Stimulated activated CD4-positive, alpha-beta T cell treated with anti-CD3 and anti-CD28 coated beads, Interleukin-15, amount 100 ng/mL, for 1 hour (primary cell): ENCODE measurements at places on chromosomes 11 and 22.

- DNase-seq, result no peak
Observed at GRCh38 chr11:120465921-120466534, 45.5 kb upstream of the GRIK4 start.

GRCh38 chr11:35318977-35319925 is 100.1 kb downstream of the SLC1A2 start:
- DNase-seq, result no peak

DNA sequence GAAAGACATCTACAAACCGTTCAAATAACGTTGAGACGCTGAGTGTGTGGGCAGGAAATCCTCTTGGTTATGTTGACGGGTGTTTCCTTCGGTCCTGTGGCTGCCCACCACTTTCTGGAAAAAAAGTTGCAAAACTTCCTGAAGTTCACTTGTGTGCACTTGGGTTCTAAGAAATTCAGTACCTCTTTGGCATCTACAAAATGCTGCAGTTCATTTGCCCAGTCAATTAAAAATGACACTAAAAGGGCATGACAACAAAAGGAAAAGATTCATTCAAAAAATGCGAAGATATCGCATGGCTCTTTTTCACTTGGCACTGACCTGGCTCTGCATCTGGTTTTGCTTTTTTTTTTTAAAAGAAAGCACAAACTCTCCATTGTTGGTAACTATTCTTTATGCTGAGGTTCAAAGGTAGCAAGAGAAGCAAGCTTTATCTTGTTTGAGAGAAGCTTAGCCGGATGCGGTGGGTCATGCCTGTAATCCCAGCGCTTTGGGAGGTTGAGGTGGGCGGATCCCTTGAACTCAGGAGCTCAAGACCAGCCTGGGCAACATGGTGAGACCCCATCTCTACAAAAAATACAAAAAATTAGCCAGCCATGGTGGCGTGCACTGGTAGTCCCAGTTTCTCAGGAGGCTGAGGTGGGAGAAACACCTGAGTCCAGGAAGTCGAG is 10.6 kb upstream of the XBP1 start:
- no peak for DNase-seq

DNA sequence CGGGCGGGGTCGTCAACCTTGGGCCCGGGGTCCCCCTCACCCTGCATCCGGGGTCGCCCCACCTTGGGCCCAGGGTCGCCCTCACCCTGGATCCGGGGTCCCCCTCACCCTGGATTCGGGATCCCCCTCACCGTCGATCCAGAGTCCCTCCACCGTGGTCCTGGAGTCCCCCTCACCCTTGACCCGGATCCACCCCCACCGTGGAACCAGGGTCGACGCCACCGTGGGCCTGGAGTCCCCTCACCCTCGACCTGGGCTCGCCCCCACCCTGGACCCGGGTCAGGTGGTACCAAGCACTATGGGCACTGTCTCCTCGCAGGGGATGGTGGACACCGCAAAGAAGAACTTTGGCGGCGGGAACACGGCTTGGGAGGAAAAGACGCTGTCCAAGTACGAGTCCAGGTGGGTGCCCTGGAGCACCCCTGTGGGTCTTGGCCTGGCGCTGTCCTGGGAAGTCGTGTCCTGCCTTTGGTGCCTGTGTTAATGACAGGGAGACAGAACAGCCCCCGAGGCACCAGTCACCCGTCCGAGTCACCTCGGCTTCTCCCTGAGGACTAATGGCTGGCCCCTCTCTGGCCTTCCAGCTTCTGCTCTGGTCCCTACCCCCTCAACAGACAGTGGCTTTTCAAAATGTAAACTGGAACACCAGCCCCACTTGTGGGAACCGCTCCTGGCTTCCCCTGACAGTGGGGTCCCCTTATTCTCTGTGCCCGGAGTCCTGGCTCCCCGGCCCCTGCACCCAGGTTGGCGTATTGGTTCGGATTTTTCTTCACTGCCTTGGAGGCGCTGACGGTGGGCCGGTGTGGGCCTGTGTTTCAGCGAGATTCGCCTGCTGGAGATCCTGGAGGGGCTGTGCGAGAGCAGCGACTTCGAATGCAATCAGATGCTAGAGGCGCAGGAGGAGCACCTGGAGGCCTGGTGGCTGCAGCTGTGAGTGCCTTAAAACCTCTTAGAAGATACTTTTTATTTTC is 762 bp downstream of the CRELD2 start:
- DNase-seq, result no peak

- no peak for DNase-seq
Observed at GRCh38 chr11:72792437-72793021, 1.3 kb downstream of the STARD10 start.

DNA sequence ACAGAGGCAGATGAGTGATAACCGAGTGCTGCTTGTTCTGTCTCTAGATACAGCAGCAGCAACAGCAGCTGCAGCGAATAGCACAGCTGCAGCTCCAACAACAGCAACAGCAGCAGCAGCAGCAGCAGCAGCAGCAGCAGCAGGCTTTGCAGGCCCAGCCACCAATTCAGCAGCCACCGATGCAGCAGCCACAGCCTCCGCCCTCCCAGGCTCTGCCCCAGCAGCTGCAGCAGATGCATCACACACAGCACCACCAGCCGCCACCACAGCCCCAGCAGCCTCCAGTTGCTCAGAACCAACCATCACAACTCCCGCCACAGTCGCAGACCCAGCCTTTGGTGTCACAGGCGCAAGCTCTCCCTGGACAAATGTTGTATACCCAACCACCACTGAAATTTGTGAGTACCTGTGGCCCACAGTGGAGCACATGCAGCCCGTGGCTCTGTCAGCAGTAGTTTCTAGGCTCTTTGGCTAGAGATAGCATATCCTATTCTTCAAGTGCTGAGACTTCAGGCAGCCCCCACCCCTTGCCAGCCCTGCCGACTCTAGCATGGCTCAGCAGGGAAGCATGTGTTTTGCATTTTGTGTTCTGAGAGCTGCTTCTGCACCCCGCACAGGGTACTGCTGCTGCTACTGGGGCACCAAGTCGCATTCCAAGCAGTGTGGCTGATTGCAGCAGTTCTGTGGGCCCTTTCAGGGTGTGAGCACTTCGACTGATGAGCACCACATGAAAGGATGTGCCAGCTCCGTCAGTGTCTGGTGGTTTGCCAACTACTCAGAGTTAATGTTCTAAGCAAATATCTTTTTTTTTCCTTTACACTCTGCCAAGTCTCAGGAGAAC is 59.2 kb downstream of the MED15 start:
- DNase-seq, result peak; percentile 14

DNA sequence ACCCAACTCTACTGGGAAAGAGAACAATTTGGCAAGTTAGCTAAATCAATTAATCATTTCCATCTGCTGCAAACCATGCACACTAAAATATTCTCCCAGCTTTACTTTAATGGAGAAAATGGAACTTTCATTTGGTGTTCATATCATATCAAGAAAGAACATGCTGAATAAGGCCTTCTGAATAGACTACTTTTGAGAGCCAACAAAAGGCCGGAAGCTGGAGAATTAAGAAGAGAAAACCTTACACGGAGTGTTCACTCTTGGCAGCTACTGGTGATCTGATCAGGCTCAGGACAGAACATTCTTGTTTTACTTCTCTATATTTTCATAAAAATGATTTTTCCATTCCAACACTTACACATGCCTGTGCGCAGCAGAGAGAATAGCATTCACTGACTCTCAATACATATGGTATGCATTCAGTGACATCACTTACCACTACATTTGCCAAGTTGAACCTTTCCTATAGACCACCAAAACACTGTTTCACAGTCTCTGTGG is 165.3 kb downstream of the TTC28 start:
- DNase-seq, result no peak

DNA sequence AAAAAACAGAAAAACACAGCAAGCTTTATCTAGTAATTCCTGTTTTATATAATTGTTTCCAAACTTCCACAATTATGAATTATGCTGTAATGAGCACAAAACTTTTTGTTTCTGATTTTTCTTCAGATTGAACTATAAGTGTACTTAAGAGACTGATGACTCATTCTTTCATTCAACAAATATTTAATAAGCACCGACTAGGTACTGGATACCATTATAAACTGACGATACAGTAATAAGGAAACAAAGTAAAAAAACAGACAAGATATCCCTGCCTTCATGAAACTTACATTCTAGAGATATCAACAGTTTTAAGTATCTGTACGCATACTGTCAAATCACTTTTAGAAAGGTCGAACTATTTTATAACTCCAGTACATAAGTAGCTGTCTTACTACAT is 78.6 kb downstream of the ME3 start:
- no peak for DNase-seq

DNA sequence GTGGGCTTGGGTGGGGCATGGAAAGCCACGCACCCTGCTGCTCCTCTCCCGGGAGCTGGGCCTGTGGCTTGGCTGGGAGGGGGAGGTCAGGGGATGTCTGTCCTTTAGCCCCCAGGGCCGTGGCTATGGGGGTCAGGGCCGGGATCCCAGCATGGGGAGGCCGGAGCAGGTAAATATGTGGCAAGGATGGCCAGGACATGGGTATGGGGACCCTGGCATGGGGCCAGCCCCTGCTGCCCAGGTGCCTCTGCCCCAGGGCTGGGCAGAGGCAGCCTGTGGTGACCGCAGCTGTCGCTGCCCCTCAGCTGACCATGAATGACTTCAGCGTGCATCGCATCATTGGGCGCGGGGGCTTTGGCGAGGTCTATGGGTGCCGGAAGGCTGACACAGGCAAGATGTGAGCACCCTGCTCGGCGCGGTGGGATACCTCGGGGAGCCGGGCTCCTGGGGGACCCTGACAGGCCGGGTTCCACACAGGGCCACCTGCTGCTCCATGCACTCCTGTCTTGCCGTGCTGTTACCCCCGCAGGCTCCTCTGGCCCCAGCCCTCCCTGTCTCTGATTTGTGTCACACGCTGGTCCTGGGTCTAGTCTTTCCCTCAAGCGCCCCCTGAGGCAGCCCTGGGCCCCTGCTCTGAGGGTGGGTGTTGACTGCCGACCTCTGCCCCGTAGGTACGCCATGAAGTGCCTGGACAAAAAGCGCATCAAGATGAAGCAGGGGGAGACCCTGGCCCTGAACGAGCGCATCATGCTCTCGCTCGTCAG is 8.1 kb upstream of the ANKRD13D start:
- DNase-seq, result no peak

DNA sequence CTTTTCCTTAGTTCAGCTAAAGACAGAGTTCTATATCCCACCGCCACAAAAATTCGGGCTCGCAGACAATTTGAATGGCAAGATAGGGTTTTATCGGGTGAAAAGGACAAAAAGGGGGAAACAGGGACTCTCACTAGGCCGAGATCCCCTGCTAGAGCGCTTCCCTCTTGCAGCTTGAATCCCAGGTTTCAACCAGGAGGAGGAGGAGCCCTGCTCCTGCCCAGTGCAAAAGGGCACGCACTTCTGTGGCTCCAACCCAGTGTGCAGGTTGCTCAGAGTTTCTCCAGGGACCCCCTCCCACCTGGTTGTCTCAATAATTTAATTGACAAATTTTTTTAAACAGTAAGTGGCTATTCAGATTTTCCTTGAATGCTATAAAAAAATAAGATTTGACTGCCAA is 152.6 kb upstream of the LUZP2 start:
- no peak for DNase-seq

DNA sequence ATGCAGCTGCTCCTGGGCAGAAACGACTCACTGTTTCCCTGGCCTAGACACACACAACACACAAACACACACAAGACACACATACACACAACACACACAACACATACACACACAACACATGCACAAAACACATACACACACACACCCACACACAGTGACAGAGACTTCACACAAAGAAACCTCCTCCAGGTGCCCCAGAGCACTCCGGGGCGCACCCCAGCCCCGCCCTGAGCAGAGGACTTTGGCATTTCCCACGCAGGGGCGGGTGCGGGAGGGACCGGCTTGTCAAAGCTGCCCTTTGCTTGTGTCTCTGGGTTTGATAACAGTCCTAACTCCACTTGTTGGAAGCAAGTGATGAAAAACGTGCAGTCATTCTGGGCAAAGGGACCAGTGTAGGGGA is 6.5 kb downstream of the APOBEC3A start:
- no peak for DNase-seq

DNA sequence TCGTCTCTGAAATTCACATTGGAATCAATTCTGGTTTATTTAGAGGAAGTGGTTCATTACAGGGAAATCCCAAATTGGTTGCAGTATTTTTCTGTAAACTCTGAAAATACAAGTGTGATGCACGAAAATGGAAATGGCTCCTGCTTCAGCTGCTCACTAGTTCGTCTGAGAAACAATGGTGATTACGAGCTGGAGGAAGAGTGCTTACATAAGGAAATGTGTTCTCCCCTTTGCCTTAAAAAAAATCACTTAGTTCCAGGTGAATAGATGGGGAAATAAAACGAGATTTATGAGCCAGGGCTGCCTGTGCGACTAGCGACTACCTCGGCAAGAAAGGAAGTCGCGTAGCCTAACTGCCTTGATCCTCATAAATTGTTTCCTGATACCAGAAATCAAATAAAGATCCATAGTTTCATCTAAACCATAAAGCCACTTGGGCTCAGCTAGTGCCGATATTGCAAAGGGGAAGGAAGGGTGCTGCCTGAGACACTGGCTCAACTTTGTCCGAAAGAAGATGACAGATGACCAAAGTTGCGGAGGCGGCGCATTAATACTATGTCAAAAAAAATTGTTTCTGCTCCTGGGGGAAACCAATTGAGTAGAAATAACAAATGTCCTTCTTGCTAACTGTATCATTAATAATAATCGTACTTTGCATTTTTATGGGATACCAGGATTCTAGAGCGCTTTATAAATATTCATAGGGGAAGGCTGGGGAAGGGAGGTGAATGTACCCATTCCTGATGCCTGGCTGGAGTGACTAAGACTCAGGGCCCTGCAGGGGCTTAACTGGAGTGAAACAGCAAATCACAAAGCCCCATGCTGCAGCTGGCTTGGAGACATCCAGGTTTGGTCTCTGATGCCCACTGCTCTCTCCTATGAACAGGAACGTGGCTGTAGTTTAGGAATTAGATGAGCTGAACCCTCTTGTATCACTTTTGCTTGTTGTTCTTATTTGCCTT is 185.7 kb downstream of the BLID start:
- no peak for DNase-seq

DNA sequence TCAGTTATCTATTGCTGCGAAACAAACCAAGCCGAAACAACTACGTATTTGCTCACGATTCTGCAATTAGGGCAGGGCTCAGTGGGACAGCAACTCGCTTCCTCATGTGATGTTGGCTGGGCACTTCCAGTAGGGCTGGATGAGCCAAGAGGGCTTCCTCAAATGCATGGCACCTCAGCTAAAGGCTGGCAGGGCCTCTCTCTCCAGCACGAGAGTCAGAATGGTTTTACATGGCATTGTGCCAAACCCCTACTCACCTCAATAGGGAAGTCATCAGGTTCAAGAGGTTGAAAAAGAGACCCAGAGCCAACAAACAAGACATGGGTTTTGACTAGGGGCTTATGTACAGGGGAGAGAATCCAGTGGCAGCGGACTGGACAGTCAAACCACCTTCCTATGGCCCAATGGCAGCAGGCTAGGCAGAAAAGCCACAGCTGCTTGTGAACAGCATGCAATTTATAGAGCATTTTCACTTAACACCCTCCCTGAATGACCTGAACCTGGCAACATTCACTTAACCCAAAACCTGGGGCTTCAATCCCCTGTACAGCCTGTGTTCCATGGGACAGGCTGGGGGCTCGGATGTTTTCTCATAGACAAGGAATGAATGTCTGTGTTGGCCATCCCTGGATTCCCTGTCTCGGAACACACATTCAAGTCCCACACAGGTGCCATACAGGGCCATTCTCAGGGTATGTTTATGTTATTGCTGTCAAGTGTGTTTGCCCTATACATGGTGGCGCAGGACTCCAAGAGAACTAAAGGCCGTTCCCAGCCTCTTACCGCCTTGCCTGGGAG is 154.2 kb upstream of the NAV2 start:
- no peak for DNase-seq
